Ovary (tissue), 10 donors: ENCODE measurements at places on chromosomes 13 and 19.

GRCh38 chr19:46015687-46016425 lies 7.0 kb downstream of the PGLYRP1 start:
- no peak for DNase-seq

DNA sequence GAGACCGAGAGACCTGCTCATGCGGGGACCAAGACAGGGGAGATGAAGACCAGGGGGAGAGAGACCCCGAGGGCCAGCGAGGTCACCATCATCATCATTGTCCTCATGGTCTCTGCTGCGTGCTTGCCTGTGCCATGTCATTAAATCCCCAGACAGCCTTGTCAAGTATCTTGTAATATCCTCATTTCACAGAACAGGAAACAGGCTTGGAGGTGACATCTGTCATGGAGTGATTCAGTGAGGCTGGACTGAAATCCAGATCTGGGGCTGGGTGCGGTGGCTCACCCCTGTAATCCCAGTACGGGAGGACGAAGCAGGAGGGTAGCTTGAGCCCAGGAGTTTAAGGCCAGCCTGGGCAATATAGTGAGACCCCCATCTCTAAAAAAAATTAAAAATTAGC lies 5.9 kb upstream of the NANOS2 start:
- no peak for DNase-seq

DNA sequence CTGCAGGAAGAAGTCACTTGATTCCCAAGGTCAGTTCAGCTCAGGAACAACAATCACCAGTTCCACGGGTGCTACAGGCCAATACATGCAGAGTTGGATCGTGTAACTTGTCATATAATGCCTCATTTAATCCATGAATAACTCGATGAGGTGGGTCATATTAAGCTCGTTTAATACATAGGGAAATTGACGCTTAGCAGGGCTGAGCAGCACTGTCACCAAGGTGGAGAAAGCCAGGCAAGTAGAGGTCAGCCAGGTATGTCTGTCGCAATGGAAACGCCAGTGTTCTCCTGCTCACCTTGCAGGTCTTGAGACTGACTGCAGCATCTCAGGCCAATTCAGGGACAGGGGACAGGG lies 52.3 kb downstream of the CCDC70 start:
- DNase-seq, result no peak

DNA sequence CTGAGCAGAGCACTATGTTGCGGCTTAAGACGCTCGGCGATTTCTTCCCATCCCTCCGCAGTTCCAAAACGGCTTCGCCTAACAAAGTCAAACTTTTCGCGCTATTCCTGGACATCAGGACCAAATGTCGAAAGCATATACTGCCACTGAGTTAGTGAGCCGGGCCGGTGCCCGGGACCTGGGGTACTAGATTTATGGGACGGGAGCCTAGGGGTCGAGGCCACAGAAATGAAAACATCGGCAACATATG lies 699 bp downstream of the RCBTB2 start:
- no peak for DNase-seq
